Smooth muscle cell of trachea (primary cell): ENCODE measurements at places on chromosomes 1 and 21. TPM values are rescaled to one million over a fixed set of nuclear protein-coding genes. Genes with fewer than 3 reads are reported as not detected.

The USH2A gene
- under 0.01 TPM in 1 of 2 replicates, not detected in the other for total RNA-seq

The SERINC2 gene
- total RNA-seq, result 5.5 and 38.9 TPM in 2 replicates

The RAB29 gene
- total RNA-seq, result 19.5 and 32.9 TPM in 2 replicates

The TINAGL1 gene
- total RNA-seq, result 0.99 and 1.7 TPM in 2 replicates

The LHX4 gene
- 0.17 TPM in 1 of 2 replicates, not detected in the other for total RNA-seq

The GLMN gene
- total RNA-seq, result 6.3 and 12.2 TPM in 2 replicates

The SIM2 gene
- total RNA-seq, result 0.17 TPM in 1 of 2 replicates, not detected in the other

The CRYAA gene
- not detected in 2 replicates for total RNA-seq
